ENCODE measurements at places on chromosomes 7 and 10.

- no peak for DNase-seq
These were observed 16.8 kb upstream of the CHCHD1 start for GRCh38 chr10:73765066-73765465.

DNA sequence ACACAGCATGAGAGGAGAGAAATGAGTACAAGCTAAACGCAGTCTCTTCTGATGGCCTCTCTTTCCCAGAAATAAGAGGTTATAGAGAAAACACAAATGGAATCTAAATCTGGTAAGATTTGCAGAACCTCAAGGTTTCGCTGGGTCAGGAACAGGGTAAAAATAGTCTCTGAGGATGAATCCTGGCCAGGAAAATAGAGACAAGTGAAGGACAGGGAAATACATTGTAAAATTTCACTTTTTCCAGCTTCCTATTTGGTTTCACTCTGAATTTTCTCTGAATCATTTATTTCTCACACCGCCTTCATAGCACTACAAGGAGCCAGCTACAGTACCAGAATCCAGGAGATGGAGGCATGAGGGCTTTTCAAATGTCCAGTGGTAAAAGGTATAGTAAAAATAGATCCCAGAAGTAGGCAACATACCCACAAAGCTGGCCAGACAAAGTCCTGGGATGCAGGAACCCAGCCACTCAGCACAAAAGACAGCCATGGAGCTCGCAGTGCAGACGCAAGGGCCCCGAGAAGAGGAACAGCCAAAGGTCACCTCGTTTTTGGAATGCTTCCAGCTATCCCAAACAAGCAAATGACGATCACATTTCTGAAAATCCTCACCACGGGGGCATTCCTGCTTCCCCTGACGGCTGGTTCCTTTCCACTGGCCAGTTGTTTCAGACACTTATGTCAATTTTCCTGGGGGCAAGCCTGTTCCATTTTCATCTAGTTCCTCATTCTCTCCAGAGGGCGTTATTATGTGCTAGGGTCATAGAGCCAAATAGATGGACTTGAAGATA is 21.5 kb upstream of the IKZF1 start:
- DNase-seq, result no peak

GRCh38 chr10:15353471-15354017 is 17.5 kb downstream of the FAM171A1 start:
- no peak for DNase-seq

- DNase-seq, result peak; percentile 38
These were observed 6.0 kb downstream of the MBLAC1 start for GRCh38 chr7:100132697-100133151.

GRCh38 chr10:35768011-35768410 is 125.9 kb upstream of the FZD8 start:
- no peak for DNase-seq
